ENCODE measurements at places on chromosomes 6 and 20. TPM values are rescaled to one million over a fixed set of nuclear protein-coding genes. Genes with fewer than 3 reads are reported as not detected.

GRCh38 chr6:113011389-113011788, 664.3 kb downstream of the RFPL4B start:
- no peak for DNase-seq

DNA sequence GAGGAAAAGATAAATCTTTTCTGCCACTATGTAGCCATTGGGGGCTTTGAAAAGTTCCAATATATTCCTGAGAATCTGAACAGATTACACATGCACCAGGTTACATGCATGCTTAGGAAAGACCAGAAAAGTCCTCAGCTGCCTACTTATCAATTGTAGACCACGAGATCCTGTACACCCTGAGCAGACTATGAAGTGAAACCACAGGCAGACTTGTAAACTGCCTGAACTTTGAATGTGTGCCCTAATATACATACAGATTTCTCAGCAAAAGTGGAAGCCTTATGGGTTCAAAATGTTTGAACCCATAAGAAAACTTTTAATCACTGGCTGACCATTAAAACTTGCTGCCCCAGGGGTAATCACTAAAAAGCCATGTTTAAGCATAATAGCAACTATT, 273.5 kb upstream of the RUNX2 start:
- DNase-seq = no peak

GRCh38 chr6:150999576-150999975, 134.1 kb downstream of the MTHFD1L start:
- DNase-seq = no peak

DNA sequence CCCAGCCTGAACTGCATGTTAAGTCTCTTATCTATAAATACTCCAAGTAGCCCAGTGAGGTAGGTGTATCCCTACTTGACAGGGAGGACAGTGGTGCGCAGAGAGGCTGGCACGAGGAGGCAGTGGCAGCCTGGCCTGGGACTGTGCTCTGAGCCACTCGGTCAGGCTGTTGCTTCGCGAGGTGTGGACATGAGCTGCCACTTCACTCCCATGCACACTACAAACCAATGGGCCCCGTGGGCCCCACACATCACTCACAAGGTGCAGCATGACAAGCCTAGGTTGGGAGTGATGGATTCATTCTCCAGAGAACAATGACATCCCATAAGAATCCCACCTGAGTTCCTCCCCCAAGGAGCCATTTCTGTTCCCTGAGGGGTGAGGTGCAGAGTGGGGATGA, 54.9 kb downstream of the TMEM242 start:
- no peak for DNase-seq

DNA sequence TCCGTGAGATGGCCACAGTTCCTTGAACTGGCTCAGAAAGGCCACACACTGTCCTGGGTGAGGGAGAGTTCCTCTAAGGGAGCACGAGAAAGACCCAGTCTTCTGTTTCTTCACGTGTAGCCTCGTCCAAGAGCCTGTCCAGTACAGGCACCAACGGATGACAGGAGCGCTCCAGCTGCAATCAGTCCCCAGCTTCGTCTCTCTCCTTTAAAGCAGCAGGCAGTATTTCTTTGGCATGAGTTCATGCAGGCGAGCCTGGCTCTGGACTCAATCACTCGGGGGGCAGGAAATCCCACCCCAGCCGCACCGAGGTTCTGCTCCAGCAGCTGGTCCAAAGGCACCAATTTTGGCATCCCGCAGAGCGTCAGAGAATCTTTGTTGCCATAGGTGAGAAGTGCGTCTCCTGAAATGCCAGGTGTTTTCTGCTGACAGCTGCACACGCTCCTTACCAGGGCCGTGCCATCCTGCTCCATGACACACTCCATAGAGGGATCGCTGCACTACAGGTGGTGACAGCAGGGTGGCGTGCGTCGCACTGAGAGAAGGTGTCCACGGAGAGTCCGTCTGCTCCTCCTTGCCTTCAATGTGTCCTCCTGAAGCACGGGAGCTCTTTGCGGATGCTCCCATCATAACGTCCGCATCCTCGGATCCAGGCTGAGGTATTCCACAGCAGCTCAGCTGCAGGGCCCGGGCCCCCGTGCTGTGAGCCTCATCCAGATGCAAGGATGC, 59.6 kb upstream of the AFDN start:
- no peak for DNase-seq

- peak; percentile 14 for DNase-seq
These were observed 2.7 kb upstream of the MICA start for GRCh38 chr6:31400467-31401289.

- DNase-seq = no peak
These were observed at the start of gene PXDC1 for GRCh38 chr6:3751077-3751729. Gene PXDC1, minus strand, starts transcription at chr6:3751713. Its CDS starts 182 bp downstream, at chr6:3751531.

- no peak for DNase-seq
These were observed 92.3 kb downstream of the FIG4 start for GRCh38 chr6:109783250-109783986.

- DNase-seq = no peak
These were observed 60.9 kb downstream of the PGM3 start for GRCh38 chr6:83132121-83132520.

DNA sequence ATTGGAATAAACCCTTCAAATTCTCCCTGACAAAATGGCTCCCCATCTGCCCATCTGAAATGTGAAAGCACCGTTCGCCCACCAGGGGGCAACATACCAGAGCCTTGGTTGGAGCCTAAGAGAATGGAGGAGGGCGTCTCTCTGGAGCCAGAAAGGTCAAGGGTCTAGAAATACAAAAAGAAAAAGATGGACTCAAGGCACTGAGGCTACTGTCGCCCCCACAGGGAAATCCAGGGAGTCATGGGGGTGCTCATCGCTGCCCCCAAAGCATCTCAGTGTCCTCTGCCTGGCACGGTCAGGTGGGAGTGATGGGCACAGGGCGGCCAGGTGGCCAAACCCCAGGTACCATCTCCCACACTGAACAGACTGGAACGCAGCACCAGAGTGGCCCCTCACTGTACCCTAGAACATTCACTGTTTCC, 136.3 kb downstream of the ZMYND8 start:
- DNase-seq = peak; percentile 65

DNA sequence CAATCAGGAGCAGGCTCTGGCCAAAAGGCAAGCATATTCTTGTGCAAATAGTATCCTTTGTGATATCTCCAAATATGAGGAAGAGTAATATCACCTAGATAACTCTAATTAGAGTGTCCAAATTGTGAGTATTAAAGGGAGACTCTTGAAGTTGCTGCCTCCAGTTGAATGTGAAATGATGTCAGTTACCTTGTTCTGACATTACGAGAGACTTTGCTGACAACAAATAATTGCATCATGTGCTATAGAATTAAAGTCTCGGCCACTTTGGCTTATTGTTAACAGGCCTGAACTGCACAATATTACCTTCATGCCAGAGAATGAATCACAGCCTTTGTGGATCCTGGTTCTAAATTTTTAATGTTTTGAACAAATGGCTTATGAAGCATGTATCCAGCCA, 106.5 kb downstream of the AIG1 start:
- no peak for DNase-seq

SEMG1 gene
- not detected for total RNA-seq

FOXQ1 gene
- not detected for total RNA-seq

CCN6 gene
- not detected for total RNA-seq

HTR1B gene
- total RNA-seq = 0.18 TPM

MLN gene
- not detected for total RNA-seq

All from neural crest cell (in vitro differentiated cells).